Naive B cell (primary cell): ENCODE measurements at places on chromosomes 7 and 10.

- H3K27ac ChIP-seq: no peak overlapping the region
- no peak overlapping the region for H3K4me3 ChIP-seq
- no peaks in the 10 kb centered on the region for H3K36me3 ChIP-seq
Observed at GRCh38 chr7:52779004-52779403, 256.4 kb upstream of the POM121L12 start.

GRCh38 chr7:49771427-49772176, 1.8 kb upstream of the VWC2 start:
- DNase-seq: no peak
- H3K27ac ChIP-seq: no peak overlapping the region
- H3K27me3 ChIP-seq: peaks cover 66% of the 10 kb centered on the region
- no peak overlapping the region for H3K4me3 ChIP-seq
- peaks cover 7% of the 10 kb centered on the region for H3K4me1 ChIP-seq

- no peak for DNase-seq
- peak overlapping the region; percentile 54 for H3K4me3 ChIP-seq
- no peak overlapping the region for H3K27ac ChIP-seq
- H3K4me1 ChIP-seq: peaks cover 17% of the 10 kb centered on the region
- no peaks in the 10 kb centered on the region for H3K36me3 ChIP-seq
Observed at GRCh38 chr10:11863353-11864109, 40.4 kb downstream of the PROSER2 start.

DNA sequence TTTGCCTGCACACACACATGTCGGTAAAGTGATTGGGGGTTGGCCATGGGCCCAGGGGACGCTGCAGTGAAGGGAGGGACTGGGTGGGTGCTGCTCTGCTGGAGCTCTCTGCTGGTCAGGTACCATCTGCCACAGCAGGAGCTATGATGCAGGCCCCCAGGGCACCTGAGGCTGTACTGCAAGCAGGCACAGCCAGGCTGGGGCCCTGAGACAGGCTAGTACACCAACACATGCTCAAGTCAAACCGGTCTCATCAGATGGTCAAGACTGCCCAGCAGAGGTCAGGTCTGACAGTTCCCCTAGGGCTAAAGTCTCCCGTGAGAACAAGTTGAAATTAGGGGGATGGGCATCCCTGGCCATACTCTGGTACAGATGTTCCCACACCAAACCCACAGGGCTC, 118.3 kb upstream of the THSD7A start:
- no peaks in the 10 kb centered on the region for H3K27me3 ChIP-seq
- H3K4me1 ChIP-seq: no peaks in the 10 kb centered on the region
- DNase-seq: no peak

DNA sequence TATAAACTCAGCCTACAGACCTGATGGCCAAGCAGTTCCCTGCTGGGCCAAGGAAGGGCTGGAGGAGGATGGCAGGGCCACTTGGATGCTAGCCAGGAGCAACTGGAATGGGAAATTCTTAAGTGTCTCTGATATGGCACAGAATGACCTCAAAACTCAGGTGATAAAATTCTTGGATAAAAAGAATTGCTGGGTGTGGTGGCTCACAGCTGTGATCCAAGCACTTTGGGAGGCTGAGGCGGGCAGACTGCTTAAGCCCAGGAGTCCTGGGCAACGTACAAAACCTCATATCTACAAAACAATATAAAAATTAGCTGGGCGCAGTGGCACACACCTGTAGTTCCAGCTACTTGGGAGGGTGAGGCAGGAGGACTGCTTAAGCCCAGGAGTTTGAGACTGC, 14.0 kb upstream of the PKD1L1 start:
- no peak overlapping the region for H3K27ac ChIP-seq
- peaks cover 7% of the 10 kb centered on the region for H3K4me1 ChIP-seq
- no peak for DNase-seq
- peaks cover 40% of the 10 kb centered on the region for H3K36me3 ChIP-seq
- H3K4me3 ChIP-seq: no peak overlapping the region

- H3K36me3 ChIP-seq: no peaks in the 10 kb centered on the region
- H3K4me1 ChIP-seq: no peaks in the 10 kb centered on the region
- H3K27me3 ChIP-seq: no peaks in the 10 kb centered on the region
- H3K4me3 ChIP-seq: no peak overlapping the region
Observed at GRCh38 chr10:43809211-43809930, 160.7 kb upstream of the ZNF32 start.

GRCh38 chr7:50926049-50926448, 143.4 kb upstream of the GRB10 start:
- H3K4me1 ChIP-seq: no peaks in the 10 kb centered on the region
- no peaks in the 10 kb centered on the region for H3K36me3 ChIP-seq
- no peak for DNase-seq
- no peak overlapping the region for H3K4me3 ChIP-seq

DNA sequence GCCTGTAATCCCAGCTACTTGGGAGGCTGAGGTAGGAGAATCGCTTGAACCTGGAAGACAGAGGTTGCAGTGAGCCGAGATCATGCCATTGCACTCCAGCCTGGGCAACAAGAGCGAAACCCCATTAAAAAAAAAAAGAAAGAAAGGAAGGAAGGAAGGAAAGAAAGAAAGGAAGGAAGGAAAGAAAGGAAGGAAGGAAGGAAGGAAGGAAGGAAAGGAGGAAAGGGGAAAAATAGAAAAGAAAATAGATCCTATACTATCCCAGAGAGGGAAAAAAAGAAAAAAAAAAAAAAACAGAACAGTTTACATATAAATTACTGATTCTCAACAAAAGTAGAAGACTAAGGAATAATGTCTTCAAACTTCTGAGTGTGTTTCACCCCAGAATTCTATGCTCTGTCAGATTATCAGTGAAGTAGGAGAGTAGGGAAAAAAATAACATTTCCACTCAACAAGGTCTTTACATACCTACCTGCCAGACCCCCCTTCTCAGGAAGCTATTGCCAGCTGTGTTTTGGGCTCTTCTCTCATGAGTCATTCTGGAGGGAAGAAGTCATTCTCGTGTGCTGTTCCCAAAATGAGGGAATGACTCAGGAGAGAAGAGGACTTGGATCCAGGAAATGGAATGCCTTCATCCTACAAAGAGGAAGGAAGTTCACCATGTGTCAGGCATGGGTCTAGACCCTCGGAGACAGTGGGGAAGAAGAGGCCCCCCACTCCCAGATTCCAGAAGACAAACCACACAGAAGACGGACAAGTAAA, 20.9 kb downstream of the RGS10 start:
- no peaks in the 10 kb centered on the region for H3K27me3 ChIP-seq
- no peaks in the 10 kb centered on the region for H3K36me3 ChIP-seq
- peaks cover 26% of the 10 kb centered on the region for H3K4me1 ChIP-seq
- H3K27ac ChIP-seq: peak overlapping the region; percentile 69
- DNase-seq: no peak
- H3K4me3 ChIP-seq: no peak overlapping the region

GRCh38 chr7:156560075-156560474, 80.5 kb upstream of the RNF32 start:
- no peak overlapping the region for H3K4me3 ChIP-seq
- H3K27me3 ChIP-seq: peaks cover 7% of the 10 kb centered on the region
- H3K4me1 ChIP-seq: no peaks in the 10 kb centered on the region

DNA sequence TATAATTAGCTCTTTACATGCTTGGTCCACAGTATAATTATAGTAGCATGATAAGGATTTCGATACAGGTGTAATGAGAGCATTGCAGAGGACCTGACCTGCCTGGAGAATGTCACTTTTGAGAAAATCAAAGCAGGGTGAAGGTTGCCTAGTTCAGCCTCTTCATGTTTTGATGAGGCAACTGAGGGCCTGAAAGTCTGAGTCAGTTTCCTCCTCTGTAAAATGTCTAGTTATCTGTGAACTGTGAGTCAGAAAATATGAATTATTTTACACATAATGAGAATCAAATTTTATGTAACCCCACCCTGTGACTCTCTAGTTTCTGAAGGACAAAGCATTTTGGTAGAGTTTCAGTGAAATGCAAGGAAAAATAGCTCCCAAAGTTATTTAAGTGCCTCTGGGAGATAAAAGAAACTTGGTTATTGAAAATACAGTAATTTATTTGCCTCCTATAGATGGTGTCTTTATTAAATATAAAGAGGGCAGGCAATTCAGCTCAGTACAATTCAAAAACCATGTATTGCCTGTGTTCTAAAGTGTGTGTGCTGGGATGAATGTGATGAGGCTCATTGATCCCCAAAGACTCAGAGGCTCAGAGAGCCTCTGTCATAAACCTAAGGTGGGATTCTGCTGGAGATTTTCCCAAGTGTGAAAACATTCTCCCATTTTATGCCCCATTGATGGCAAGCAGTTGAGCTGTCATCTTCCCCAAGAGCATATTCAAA, 37.3 kb upstream of the SAMD9L start:
- H3K27me3 ChIP-seq: peaks cover 40% of the 10 kb centered on the region
- no peaks in the 10 kb centered on the region for H3K4me1 ChIP-seq
- H3K4me3 ChIP-seq: no peak overlapping the region
- no peaks in the 10 kb centered on the region for H3K36me3 ChIP-seq

DNA sequence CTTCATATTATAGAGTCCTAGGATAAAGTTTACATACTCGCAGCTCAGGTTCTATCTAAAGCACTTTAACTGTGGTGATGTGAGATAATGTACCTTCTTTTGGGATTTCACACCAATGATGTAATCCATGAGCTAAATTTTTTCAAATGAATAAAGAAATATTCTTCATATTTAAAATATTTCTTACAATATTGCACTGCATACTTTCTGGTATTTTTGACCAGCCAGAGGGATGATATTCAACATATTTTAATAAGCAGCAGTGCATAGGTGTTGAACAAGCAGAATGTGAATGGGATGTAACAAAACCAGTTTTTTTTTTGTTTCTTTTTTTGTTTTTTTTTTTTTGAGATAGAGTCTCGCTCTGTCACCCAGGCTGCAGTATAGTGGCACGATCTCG, 73.2 kb upstream of the TRIM24 start:
- no peak overlapping the region for H3K27ac ChIP-seq
- no peak overlapping the region for H3K4me3 ChIP-seq

GRCh38 chr10:59362144-59362958, at the start of gene FAM13C:
Gene FAM13C (minus strand): TSS chr10:59362549. CDS start chr10:59362460, 89 bp downstream.
- H3K27ac ChIP-seq: no peak within 1 kb of the TSS
- H3K36me3 ChIP-seq: no peaks in the 10 kb centered on the region
- peaks cover 3% of the 10 kb centered on the region for H3K4me1 ChIP-seq
- no peak for DNase-seq
- no peak within 1 kb of the TSS for H3K4me3 ChIP-seq
- peaks cover 35% of the 10 kb centered on the region for H3K27me3 ChIP-seq

- no peak overlapping the region for H3K4me3 ChIP-seq
- no peak overlapping the region for H3K27ac ChIP-seq
- no peaks in the 10 kb centered on the region for H3K27me3 ChIP-seq
- no peak for DNase-seq
- no peaks in the 10 kb centered on the region for H3K4me1 ChIP-seq
Observed at GRCh38 chr10:88207121-88207546, 343.7 kb downstream of the PTEN start.

GRCh38 chr7:36925691-36926090, 201.4 kb upstream of the AOAH start:
- H3K4me1 ChIP-seq: peaks cover 12% of the 10 kb centered on the region
- no peaks in the 10 kb centered on the region for H3K27me3 ChIP-seq
- no peak overlapping the region for H3K4me3 ChIP-seq
- peaks cover 21% of the 10 kb centered on the region for H3K36me3 ChIP-seq
- H3K27ac ChIP-seq: peak overlapping the region; percentile 10

- H3K27ac ChIP-seq: no peak overlapping the region
- H3K4me3 ChIP-seq: no peak overlapping the region
- H3K27me3 ChIP-seq: no peaks in the 10 kb centered on the region
- no peaks in the 10 kb centered on the region for H3K36me3 ChIP-seq
Observed at GRCh38 chr7:20282959-20283358, 47.7 kb upstream of the ITGB8 start.

GRCh38 chr10:69004821-69005220, 16.2 kb downstream of the KIFBP start:
- peak; percentile 32 for DNase-seq
- H3K4me1 ChIP-seq: no peaks in the 10 kb centered on the region
- no peak overlapping the region for H3K27ac ChIP-seq
- H3K36me3 ChIP-seq: peaks cover 9% of the 10 kb centered on the region
- no peak overlapping the region for H3K4me3 ChIP-seq
- H3K27me3 ChIP-seq: no peaks in the 10 kb centered on the region

DNA sequence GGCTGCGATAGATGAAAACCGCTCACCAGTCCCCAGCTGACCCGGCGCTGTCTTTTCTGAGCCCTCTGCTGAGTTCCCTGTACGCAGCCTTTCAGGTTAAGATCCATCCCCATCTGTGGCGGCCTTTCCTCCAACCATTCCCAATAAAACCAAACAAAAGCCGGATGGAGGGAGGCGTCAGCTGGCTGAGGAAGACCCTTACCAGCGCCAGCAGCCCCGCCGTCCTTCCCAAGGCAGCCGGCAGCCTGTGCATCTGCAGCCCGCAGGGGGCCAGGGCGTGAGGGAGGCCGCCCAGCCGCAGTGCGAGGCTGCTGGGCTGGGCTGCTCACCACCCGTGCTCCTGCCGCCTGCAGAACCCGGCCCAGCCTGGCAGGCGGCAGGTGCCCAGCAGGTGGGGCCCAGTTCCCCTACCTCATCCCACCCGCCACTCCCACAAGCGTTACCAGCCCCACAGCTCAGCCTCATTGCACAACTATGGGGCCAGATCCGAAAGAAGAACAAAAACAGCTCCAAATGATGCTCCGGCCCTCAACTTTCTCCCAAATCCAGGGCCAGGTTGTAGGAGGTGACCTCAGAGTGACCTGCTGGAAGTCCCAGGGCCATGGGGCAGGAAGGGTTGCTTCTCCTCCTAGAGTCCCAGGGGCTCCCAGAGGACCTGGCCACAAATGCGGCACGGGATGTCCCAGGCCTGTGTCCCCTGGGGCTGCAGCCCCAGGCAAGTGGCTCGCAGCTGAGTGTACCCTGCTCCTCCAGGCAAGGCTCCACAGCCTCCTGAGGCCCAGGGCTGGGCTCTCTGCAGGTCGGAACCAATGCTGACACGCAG, 23.8 kb downstream of the PAPOLB start:
- H3K4me1 ChIP-seq: no peaks in the 10 kb centered on the region
- H3K27ac ChIP-seq: no peak overlapping the region
- no peaks in the 10 kb centered on the region for H3K27me3 ChIP-seq
- DNase-seq: no peak
- no peaks in the 10 kb centered on the region for H3K36me3 ChIP-seq

GRCh38 chr10:15370856-15371701, at the start of gene FAM171A1:
Gene FAM171A1 (minus strand): TSS chr10:15371289. CDS start chr10:15371052, 237 bp downstream.
- H3K27me3 ChIP-seq: peaks cover 45% of the 10 kb centered on the region
- H3K4me1 ChIP-seq: peaks cover 11% of the 10 kb centered on the region
- H3K36me3 ChIP-seq: no peaks in the 10 kb centered on the region
- peak within 1 kb of the TSS; percentile 74 for H3K4me3 ChIP-seq

- no peak overlapping the region for H3K4me3 ChIP-seq
- H3K4me1 ChIP-seq: peaks cover 20% of the 10 kb centered on the region
- no peak for DNase-seq
Observed at GRCh38 chr10:98416606-98417388, 1.8 kb upstream of the PYROXD2 start.
